ENCODE measurements at places on chromosomes 2 and 18. TPM values are rescaled to one million over a fixed set of nuclear protein-coding genes. Genes with fewer than 3 reads are reported as not detected.

Gene IL36G
- not detected for total RNA-seq

Gene MAL
- total RNA-seq, result 4.9 TPM

Gene GKN1
- not detected for total RNA-seq

Gene TXNDC2
- total RNA-seq, result not detected

Gene DSC2
- total RNA-seq, result 20.9 TPM

Gene PSMA8
- total RNA-seq, result not detected

Gene IDH1
- total RNA-seq, result 83.5 TPM

Gene LYG1
- 1.5 TPM for total RNA-seq

Gene SIX3
- total RNA-seq, result 35.2 TPM

Gene IAH1
- 38.2 TPM for total RNA-seq

Gene PCARE
- total RNA-seq, result 57.0 TPM

Measured in camera-type eye (tissue), 1 donor.